ENCODE measurements at places on chromosomes 1 and 21. TPM values are rescaled to one million over a fixed set of nuclear protein-coding genes. Genes with fewer than 3 reads are reported as not detected.

Gene ZDHHC18
- 66.0 TPM for total RNA-seq

Gene DISP1
- total RNA-seq: 0.98 TPM

Gene CORT
- total RNA-seq: 0.16 TPM

Gene SLC1A7
- total RNA-seq: not detected

Gene BARHL2
- total RNA-seq: not detected

Gene DCDC2B
- not detected for total RNA-seq

Measured in activated CD4-positive, alpha-beta T cell treated with anti-CD3 and anti-CD28 coated beads for 36 hours (primary cell).